Pulmonary artery endothelial cell (primary cell): ENCODE measurements at places on chromosomes 12 and 14. TPM values are rescaled to one million over a fixed set of nuclear protein-coding genes. Genes with fewer than 3 reads are reported as not detected.

DNA sequence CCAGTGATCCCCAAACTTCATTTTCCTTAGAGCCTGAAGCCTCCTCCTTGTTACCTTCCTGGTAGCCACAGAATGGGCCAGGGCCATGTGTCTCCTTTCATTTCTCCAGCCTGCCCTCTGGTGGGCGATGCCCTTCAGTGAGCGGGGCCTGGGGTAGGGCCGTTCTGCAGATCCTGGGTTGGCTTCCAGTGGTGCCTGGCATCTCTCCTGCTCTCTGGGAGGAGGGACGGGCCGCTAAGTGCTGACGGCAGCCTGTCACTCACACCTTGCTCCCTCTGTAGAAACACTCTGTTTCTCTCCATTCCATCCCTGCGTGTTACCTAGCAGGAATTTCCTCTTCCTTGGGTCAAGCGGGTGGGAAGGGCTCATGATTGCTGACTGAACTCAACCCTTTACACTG is 232.1 kb downstream of the CACNA1C start:
- DNase-seq, result no peak

DNA sequence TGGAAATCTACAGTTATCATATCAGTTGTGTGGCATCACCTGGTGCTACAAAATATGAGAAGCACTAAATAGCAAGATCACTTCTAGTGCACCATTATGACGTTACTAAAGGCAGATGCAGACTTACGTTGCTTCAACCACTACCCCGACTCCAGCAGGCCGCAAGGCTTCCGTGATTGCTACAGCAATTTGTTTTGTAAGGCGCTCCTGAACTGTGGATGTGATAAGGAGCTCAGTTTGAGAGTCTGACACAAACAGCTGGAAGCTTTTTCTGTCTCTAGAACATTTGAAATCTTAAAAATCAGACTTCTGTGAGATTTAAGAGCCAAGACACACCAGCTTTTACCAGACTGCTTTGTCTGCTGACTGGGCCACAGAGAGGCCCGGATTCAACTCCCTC is 57.0 kb downstream of the GCH1 start:
- DNase-seq, result no peak

Gene OR4E2
- total RNA-seq, result not detected in 2 replicates

GRCh38 chr14:94129758-94130414 is 482 bp upstream of the IFI27L2 start:
- no peak for DNase-seq

DNA sequence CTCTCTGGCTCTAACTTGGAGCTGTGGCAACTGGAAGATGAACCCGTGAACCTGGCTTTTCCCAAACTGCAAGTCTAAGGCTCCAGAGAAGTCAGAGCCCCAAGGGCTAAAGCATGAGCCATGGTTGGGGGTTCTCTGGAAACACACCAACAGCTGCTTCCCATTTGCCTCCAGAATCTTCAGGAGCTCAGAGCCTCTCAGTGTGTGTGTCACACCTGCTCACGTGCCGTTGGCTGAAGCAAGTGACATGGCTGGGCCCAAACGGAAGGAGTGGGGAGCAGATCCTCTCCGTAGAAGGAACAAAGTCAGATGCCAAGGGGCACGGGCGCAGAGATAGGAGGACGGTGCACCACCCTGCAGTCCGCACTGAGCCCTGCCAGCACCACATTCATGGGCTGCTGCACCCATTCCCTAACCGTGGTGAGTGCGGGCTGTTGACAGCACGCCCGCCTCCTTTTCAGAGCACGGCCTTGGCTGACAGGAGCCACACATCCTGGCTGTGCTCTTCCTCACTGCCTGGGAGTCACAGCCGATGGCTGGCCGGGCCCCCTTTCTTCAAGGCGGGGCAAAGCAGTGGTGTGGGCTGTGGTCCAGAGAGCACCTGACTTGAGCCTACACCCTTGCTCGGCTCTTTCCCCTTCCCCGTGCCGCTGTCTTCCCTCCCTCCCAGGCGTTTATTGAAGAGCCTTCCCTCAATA is 16.6 kb upstream of the TRAF3 start:
- DNase-seq, result no peak

DNA sequence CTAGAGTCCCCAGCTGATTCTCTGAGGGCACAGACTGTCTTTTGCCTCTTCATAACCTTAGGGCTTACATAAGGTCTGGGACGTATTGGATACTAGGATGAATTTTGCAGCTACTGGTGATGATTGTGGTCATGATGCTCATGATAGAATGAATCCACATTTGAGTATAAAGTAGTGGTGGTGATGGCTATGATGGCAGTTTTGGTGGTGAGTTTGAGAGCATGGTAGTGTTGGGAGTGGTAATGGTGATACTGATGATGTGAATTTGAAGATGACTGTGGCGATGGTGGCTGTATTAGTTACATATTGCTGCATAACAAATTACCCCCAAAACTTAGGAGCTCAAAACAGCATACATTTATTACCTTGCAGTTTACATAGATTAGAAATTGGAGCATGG is 14.1 kb upstream of the ASIC1 start:
- DNase-seq, result no peak

- no peak for DNase-seq
Measured at GRCh38 chr12:52506858-52507715, 13.1 kb downstream of the KRT5 start.

- DNase-seq, result no peak
Measured at GRCh38 chr12:46450279-46450748, 77.7 kb upstream of the SLC38A2 start.

- DNase-seq, result no peak
Measured at GRCh38 chr12:70639535-70639934, 2.3 kb upstream of the PTPRB start.

- DNase-seq, result no peak
Measured at GRCh38 chr14:75077794-75078193, 8.4 kb downstream of the ZC2HC1C start.
